ENCODE measurements at places on chromosomes 16 and 17. TPM values are rescaled to one million over a fixed set of nuclear protein-coding genes. Genes with fewer than 3 reads are reported as not detected.

STAC2 gene
- not detected for total RNA-seq

GRCh38 chr16:55875273-55875672, at the start of gene CES5A:
TSS of gene CES5A (minus strand) at chr16:55875373. CDS start at chr16:55875221, 152 bp downstream.
- no peaks in the 10 kb centered on the region for H3K27me3 ChIP-seq
- no peaks in the 10 kb centered on the region for H3K4me1 ChIP-seq
- H3K4me3 ChIP-seq = no peak within 1 kb of the TSS
- no peak for DNase-seq

C16orf96 gene
- total RNA-seq = not detected

DNA sequence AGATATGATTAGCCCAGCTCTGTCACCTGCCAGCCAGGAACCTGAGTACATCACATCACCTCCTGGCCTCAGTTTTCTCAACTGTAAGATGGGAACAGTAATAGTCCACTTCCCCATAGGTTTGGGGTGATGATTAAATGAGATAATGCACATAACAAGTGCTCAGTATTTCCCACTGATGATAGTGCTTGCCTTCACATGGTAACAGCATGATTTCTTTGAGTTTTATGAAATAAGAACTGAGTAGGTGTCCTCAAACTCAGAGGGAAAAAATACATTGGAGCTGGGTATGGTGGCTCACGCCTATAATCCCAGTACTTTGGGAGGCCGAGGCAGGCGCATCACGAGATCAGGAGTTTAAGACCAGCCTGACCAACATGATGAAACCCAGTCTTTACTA, 30.1 kb upstream of the SNN start:
- H3K27ac ChIP-seq = no peak overlapping the region
- H3K27me3 ChIP-seq = no peaks in the 10 kb centered on the region
- no peak overlapping the region for H3K4me3 ChIP-seq
- no peaks in the 10 kb centered on the region for H3K36me3 ChIP-seq

OR4D1 gene
- total RNA-seq = not detected

DNA sequence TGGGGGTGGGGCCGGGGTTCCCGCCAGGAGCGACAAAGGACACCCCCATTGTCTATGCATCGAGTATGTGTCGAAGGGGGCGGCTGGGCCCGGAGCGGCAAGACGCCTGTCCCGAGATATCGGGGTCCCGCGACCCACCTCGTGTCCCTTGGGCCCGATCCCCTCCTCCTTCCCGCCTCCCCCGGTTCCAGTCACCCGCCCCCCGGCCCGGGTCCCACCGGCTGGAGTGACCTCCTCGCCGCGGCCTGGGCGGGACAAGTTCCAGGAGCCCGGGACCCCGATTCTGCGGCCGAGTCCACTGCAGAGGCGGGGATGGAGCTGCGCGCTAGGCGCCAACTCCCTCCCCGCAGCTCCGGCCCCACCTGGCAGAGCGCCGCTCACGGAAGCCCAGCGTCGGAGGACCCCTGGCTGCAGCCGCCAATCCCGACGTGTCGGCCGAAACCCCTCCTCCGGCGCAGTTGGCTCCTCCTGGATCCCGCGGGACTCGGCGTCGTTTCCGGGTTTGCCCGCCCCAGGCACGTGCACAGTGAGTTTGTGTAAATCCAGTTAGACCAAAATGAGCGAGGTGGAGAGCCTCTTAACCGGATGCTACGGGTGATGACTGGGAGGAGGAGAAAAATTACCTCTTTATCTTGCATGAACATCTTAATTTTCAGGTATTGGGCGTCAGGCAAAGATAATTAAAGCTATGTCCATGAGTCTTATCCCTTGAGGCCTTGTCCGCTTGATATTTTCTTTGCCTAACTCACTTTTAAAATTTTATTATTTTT, at the start of gene NMRAL1:
Gene NMRAL1, minus strand, starts transcription at position 434 of the 770 bp plus-strand sequence. CDS start 493 bp downstream, outside the sequence.
- H3K27ac ChIP-seq = peak within 1 kb of the TSS; percentile 82
- no peaks in the 10 kb centered on the region for H3K36me3 ChIP-seq
- H3K4me1 ChIP-seq = peaks cover 23% of the 10 kb centered on the region
- no peaks in the 10 kb centered on the region for H3K27me3 ChIP-seq
- peak within 1 kb of the TSS; percentile 90 for H3K4me3 ChIP-seq
- DNase-seq = peak; percentile 91

DNA sequence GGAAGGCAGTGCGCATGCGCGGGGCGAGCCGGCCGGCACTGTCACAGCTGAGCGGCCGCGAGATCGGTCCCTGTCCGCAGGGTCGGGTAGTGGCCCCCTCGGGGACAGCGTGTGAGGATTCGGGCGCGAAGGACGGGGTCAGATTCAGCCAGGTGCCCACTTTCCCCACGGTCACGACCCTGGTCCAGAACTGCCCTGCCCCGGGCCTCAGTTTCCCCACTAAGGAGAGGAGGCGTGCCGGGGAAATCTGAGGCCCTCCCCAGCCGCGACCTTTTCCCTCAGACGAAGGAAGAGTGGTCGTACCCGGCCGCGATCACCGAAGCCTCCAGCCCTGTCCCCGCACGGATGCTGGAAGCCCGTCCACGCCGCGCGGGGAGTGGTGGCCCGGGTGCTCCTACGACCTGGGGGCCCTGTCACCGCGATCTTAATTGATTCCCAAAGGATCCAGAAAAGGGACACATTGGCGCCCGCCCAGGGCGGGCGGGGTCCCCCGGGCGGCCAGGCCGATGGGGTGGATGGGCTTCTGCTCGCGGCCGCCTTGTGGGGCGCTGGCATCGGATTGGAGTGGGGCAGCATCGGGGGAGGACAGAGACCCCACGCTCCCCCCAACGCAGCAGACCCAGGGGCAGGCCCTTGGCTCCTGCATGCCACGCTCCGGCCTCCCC, 57.7 kb downstream of the SRL start:
- no peaks in the 10 kb centered on the region for H3K4me1 ChIP-seq
- H3K27ac ChIP-seq = no peak overlapping the region
- H3K27me3 ChIP-seq = no peaks in the 10 kb centered on the region
- peak; percentile 35 for DNase-seq
- H3K36me3 ChIP-seq = no peaks in the 10 kb centered on the region

GRCh38 chr17:78761789-78762406, 20.2 kb downstream of the CYTH1 start:
- H3K27ac ChIP-seq = peak overlapping the region; percentile 5
- DNase-seq = no peak
- no peaks in the 10 kb centered on the region for H3K27me3 ChIP-seq
- no peaks in the 10 kb centered on the region for H3K36me3 ChIP-seq

AOC3 gene
- total RNA-seq = 5.6 TPM

- H3K27ac ChIP-seq = no peak overlapping the region
- no peaks in the 10 kb centered on the region for H3K27me3 ChIP-seq
- H3K4me1 ChIP-seq = peaks cover 73% of the 10 kb centered on the region
- no peak for DNase-seq
- no peaks in the 10 kb centered on the region for H3K36me3 ChIP-seq
Measured at GRCh38 chr17:78722246-78722761, 59.8 kb downstream of the CYTH1 start.

DNA sequence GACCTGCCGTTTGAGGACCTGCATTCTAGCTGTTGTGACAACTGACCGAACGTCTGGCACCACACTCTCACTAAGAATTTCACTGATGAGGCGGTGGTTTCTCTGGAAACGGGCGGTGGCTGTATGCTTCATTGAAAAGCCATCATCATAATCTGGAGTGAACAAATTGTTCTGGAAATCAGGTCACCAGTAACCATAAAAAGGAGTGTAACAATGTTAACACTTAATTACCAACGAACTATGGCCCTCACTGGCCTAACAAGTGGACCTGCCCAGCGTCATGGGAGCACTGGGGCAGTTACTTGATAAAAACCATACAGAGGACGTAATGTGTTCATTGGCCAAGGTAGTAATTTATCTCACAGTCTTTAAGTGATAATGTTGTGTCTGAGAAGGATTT, 15.4 kb downstream of the SMARCE1 start:
- H3K4me3 ChIP-seq = no peak overlapping the region
- no peak overlapping the region for H3K27ac ChIP-seq
- H3K27me3 ChIP-seq = no peaks in the 10 kb centered on the region
- no peaks in the 10 kb centered on the region for H3K4me1 ChIP-seq

- no peaks in the 10 kb centered on the region for H3K36me3 ChIP-seq
- H3K27me3 ChIP-seq = no peaks in the 10 kb centered on the region
- H3K4me1 ChIP-seq = no peaks in the 10 kb centered on the region
- peak overlapping the region; percentile 92 for H3K27ac ChIP-seq
- peak overlapping the region; percentile 3 for H3K4me3 ChIP-seq
Measured at GRCh38 chr16:87791295-87792204, 25.8 kb upstream of the KLHDC4 start.

RNF222 gene
- total RNA-seq = not detected

- DNase-seq = no peak
- H3K36me3 ChIP-seq = no peaks in the 10 kb centered on the region
- no peak overlapping the region for H3K4me3 ChIP-seq
- H3K4me1 ChIP-seq = no peaks in the 10 kb centered on the region
- H3K27me3 ChIP-seq = no peaks in the 10 kb centered on the region
Measured at GRCh38 chr16:80084163-80084562, 456.6 kb upstream of the DYNLRB2 start.

DYNLRB2 gene
- total RNA-seq = 0.47 TPM

- no peaks in the 10 kb centered on the region for H3K36me3 ChIP-seq
- H3K4me3 ChIP-seq = no peak overlapping the region
- no peak overlapping the region for H3K27ac ChIP-seq
- no peak for DNase-seq
Measured at GRCh38 chr16:24686678-24687077, 42.8 kb upstream of the TNRC6A start.

DNA sequence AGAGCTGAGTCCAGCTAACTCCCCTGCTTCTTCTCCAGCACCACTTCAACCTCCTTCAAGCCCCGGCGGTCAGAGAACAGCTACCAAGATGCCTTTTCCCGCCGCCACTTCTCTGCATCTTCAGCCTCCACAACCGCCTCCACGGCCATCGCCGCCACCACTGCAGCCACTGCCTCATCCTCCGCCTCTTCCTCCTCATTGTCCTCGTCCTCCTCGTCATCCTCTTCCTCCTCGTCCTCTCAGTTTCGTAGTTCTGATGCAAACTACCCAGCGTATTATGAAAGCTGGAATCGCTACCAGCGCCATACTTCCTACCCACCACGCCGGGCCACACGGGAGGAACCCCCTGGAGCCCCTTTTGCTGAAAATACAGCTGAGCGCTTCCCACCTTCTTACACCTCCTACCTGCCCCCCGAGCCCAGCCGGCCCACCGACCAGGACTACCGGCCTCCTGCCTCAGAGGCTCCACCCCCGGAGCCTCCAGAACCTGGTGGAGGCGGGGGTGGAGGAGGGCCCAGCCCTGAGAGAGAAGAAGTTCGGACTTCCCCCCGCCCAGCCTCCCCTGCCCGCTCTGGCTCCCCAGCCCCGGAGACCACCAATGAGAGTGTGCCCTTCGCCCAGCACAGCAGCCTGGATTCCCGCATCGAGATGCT, 7.1 kb downstream of the SETD1A start:
- H3K27me3 ChIP-seq = no peaks in the 10 kb centered on the region
- H3K4me1 ChIP-seq = no peaks in the 10 kb centered on the region
- H3K27ac ChIP-seq = no peak overlapping the region

TNFRSF17 gene
- total RNA-seq = not detected

GRCh38 chr16:4071686-4072561, 44.3 kb downstream of the ADCY9 start:
- peaks cover 15% of the 10 kb centered on the region for H3K4me1 ChIP-seq
- no peaks in the 10 kb centered on the region for H3K27me3 ChIP-seq
- peak overlapping the region; percentile 62 for H3K27ac ChIP-seq
- H3K4me3 ChIP-seq = no peak overlapping the region
- H3K36me3 ChIP-seq = no peaks in the 10 kb centered on the region

FBXO39 gene
- total RNA-seq = not detected

DNA sequence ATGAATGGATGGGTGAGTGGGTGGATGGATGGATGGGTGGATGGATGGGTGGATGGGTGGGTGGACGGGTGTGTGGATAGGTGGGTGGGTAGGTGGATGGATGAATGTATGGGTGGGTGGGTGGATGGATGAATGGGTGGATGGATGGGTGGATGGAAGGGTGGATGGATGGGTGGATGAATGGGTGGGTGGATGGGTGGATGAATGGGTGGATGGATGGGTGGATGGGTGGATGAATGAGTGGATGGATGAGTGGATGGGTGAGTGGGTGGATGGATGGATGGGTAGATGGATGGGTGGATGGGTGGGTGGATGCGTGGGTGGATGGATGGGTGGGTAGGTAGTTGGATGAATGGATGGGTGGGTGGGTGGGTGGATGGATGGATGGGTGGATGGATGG, 13.2 kb upstream of the ATP2C2 start:
- H3K27ac ChIP-seq = no peak overlapping the region
- no peaks in the 10 kb centered on the region for H3K36me3 ChIP-seq
- H3K4me3 ChIP-seq = no peak overlapping the region
- H3K27me3 ChIP-seq = no peaks in the 10 kb centered on the region

ACSM3 gene
- 49.5 TPM for total RNA-seq

ALOX15B gene
- total RNA-seq = 0.88 TPM

GRCh38 chr17:71313866-71314265, 807.0 kb upstream of the SOX9 start:
- H3K4me1 ChIP-seq = no peaks in the 10 kb centered on the region
- no peak overlapping the region for H3K27ac ChIP-seq
- H3K4me3 ChIP-seq = no peak overlapping the region
- no peaks in the 10 kb centered on the region for H3K36me3 ChIP-seq
- H3K27me3 ChIP-seq = no peaks in the 10 kb centered on the region

AIPL1 gene
- not detected for total RNA-seq

ASPSCR1 gene
- total RNA-seq = 40.5 TPM

DNA sequence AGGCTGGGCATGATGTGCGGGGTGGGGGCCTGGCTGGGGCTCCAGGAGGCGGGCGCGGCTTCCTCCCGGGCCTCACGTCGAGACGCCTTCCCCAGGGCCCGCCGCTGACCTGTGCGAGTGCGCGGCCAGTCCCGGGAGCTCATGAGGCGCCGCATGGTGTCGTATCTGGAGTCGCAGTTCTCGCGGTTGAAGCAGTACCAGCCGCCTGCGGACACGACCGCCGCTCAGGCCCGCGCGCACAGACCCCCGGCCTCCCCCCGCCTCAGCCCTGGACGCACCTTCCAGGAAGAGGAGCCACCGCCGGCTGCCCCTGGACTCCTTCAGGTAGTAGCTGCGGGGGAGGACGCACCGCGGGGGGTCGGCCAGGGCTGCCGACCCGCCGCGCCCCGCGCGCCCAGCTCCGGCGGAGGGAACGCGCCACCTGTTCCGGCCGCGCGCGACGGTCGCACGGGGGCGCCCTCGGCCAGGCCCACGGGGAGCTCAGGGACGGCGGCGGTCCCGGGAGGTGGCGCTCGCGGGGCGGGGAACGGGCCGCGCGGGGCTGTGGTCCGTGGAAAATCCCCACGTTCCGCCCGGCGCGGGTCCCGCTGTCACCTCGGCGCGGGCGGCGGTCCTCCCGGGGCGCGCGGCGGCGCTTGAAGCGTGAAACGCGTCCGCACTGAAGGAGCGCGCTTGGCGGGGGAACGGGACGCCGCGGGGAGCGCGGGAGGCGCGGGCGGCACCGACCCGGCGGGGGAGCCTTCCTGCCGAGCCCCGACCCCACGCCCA, 1.4 kb downstream of the NOTUM start:
- peak overlapping the region; percentile 10 for H3K27ac ChIP-seq
- no peaks in the 10 kb centered on the region for H3K36me3 ChIP-seq
- H3K4me1 ChIP-seq = no peaks in the 10 kb centered on the region
